NCI-H1930 (cell line): ENCODE measurements at places on chromosomes 1 and 21.

- no peak for DNase-seq
These were observed 21.3 kb downstream of the CCN1 start for GRCh38 chr1:85601901-85602300.

- no peak for DNase-seq
These were observed 46.9 kb downstream of the IL23R start for GRCh38 chr1:67213164-67213563.

DNA sequence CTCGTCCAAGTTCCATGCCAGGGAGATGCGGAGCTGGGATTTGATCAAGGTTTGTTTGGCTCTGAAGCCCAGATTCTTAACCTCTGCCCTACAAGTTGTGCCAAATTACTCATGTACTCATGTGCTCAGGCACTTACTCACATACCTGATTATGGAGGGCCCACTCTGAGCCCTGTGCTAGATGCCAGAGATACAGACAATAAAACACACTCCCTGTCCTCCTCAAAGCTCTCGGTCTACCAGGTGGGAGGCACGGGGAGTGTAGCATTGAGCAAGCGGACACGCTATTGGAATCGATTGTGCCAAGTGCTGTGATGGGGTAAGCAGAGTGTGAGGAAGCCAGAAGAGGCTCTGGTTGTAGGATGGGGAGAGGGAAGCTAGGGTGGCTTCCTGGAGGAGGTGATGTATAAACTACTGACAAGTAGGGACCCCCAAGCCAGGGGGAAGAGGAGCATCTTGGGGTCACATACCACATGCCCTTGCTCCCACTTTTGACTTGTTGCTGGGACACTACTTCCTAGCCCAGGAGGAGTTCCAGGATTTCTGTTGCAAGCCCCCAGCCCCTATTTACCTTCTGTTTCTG lies 49.8 kb upstream of the IFNLR1 start:
- no peak for DNase-seq

GRCh38 chr1:200173097-200173618 lies 145.6 kb downstream of the NR5A2 start:
- no peak for DNase-seq

GRCh38 chr1:84825161-84825560 lies 67.8 kb downstream of the LPAR3 start:
- DNase-seq = no peak

GRCh38 chr1:224182866-224183590 lies at the start of gene DEGS1:
TSS of gene DEGS1 (plus strand) at chr1:224183240. CDS start at chr1:224183337, 97 bp downstream.
- peak; percentile 84 for DNase-seq

- DNase-seq = no peak
These were observed 208.1 kb downstream of the TGFB2 start for GRCh38 chr1:218553197-218553596.

DNA sequence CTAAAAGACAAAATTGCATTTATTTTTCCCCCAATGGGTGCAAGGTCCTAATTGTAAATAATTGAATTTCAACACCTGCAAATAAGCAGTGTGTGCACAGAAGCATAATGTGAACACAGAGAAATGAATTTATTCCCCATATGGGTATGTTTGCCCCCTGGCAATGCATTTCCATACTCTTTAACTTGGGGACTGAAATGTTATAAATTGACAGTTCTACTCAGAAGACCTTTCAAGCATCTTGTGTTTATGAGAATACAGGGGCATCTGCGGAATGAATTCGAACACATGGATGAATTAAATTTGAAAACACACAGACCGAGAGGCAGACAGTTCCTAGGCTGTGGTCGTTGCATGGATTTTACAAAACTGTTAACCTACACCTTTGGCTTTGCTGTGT lies 3.5 kb downstream of the PBX1 start:
- no peak for DNase-seq

GRCh38 chr21:43779660-43780059 lies 3.6 kb upstream of the CSTB start:
- no peak for DNase-seq

GRCh38 chr1:60535713-60536112 lies 462.1 kb upstream of the C1orf87 start:
- no peak for DNase-seq

DNA sequence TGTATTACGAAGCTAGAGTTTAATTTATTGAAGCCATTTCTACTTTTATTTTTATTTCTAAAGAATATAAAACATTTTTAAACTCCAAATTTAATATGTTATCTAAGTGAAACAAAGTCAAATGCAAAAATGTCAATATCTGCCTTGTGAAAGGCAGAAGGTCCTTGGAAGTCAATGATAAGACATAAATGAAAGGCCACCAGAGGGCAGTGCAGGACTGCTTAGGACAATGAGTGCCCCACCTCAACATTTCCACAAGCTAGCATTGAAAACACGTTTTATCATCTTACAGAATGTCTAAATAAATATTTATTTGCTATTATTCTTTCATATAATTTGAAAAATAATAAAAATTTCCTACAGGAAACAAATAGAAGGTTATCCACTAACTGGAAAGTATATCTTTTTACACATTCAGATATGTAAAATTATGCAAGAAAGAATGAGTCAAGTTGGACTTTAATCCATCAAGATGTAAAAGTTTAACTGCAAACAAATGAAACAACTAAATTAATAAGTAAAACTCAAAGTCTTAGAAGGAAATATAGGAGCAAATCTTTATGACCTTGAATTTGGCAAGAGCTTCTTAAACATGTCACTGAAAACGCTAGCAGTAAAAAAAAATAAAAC lies 140.1 kb upstream of the FMN2 start:
- peak; percentile 41 for DNase-seq

DNA sequence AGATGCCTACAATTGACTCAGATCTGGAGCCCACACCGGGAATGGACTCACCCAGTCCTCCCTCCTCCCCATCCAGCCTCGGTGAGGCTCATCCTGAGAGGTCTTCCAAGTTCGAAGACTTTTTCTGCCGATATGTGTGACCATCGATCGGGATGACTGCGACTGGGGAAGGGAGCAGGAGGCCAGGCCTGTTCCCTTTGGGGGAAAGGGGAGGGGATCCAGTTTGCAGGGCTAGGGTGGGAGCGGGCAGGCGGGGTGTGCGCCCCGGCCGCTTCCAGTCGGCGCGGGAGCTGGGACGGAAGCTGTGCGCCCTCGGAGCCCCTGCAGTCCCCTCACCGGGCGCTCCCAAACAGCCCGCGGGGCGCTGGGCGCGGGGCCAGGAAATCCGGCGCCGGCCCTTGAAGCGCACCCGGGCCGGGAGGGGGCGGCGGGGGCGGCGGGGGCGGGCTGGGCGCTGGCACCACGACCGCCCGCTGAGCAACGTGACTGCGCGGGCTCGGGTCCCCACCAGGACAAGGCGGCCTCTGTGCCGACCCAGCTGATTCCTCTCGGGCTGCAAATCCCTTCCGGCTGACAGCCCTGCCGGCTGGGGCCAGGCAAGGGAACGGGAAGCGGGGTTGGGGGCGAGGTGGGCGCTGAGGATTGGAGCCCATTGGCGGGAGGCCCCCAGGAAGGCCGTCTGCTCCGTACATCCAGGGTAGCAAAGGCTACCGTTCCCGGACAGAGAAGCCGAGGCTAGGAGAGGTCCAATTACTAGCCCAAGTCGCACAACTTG lies 103.9 kb downstream of the EBNA1BP2 start:
- no peak for DNase-seq

GRCh38 chr1:163472651-163473248 lies 151.0 kb downstream of the NUF2 start:
- no peak for DNase-seq

GRCh38 chr1:173429471-173430402 lies 47.4 kb upstream of the PRDX6 start:
- DNase-seq = no peak

DNA sequence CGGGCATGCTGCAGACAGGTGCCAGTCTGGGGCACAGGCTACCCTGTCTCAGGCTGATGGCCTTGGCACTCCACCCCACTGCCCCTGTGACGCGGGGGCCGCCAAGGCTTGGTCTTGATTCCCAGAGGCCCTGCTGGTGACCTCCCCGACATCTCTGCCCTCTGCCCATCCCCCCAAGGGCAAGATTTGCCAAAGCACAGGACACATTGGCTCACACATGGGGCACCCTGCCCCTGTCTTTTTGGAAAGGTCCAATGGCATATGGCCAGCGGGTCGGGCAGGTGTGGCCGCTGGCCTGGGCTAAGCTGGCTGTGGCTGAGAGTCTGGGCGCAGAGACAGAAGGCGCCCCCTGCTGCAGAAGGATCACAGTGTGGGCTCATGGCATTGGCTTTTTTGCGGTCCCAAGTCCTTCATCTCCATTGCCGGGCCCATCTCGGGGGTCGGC lies 4.6 kb downstream of the MIB2 start:
- DNase-seq = no peak

DNA sequence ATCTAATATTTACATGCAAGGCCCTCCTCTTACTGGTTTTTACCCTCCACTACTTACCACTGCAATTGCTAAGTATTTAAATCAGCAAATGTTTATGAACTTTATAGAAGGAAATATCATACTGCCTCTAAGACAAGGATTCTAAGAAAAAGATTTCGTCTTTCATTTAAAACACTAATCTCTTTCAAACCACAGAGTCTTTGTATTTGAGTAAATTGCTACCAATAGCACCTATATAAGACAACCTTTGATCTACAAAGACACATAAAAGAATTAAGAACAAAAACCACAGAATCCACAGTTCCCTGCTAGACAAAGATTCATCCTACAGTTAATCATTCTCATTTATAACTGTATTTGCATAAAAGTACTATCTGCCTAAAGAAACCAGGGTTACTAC lies 37.6 kb downstream of the RNF115 start:
- DNase-seq = no peak

- DNase-seq = no peak
These were observed 1538.3 kb downstream of the NCAM2 start for GRCh38 chr21:22536509-22536908.

DNA sequence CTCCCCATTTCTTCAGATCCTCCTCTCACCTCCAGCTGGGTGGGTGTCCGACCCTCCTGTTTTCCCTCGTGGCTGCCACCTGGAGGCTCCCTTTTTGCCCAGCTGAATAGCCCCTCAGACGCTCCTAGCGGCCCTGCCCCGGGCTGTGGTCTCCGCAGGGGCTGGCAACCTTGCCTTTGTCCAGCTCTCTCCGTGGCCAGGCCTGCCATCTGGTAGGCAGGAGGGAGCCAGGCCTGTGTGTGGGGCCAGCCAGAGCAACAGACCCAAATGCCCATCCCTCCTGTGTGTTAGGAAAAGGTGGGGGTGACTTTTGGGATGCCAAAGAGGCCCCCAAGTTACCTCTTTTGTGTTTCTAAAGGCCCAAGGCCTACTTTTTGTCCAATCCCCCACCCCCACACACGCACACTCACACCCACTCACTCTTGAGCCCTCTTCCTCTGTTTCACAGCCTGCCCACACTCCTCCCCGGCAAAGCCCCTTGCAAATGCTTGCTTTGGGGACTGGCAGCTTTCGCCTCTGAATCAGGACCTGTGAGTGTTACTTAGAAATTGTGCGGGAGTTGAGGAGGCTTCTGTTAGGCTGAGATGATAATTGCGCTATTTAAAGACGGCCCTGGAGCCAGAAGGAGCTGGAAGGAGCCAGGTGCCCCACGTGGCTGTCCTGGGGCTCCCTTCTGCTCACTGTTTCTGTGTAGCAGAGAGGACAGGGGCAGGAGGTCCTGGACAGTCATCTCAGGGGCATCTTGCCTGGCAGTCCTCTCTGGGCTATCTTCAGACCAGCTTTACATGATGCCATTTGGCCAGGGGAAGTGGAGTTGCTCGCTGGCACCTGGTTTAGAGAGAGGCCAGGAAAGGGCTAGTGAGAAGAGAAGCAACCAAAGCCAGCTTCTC lies 9.1 kb downstream of the PPFIA4 start:
- no peak for DNase-seq

GRCh38 chr1:13642306-13643004 lies 57.5 kb upstream of the PRDM2 start:
- DNase-seq = no peak

- DNase-seq = no peak
These were observed 10.1 kb downstream of the TMCC2 start for GRCh38 chr1:205237526-205238484.

DNA sequence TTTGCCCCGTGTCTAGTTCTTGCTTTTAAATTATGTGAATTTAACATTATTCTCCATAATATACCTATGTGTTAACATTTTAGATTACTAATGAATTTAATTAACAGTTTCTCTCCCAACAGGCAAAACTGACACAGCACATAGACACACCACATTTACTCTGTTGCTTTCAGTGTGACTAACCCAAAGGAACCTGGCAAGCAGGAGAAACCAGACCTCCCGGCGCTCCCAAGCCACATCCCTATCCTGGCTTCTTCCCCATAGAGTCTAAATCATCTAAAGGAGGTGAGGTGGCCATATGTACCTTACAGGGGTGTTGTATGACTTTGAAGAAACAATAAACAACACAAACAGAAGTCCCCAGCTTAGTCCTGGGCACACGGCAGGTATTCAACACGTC lies 69.2 kb downstream of the CAPZB start:
- DNase-seq = no peak

DNA sequence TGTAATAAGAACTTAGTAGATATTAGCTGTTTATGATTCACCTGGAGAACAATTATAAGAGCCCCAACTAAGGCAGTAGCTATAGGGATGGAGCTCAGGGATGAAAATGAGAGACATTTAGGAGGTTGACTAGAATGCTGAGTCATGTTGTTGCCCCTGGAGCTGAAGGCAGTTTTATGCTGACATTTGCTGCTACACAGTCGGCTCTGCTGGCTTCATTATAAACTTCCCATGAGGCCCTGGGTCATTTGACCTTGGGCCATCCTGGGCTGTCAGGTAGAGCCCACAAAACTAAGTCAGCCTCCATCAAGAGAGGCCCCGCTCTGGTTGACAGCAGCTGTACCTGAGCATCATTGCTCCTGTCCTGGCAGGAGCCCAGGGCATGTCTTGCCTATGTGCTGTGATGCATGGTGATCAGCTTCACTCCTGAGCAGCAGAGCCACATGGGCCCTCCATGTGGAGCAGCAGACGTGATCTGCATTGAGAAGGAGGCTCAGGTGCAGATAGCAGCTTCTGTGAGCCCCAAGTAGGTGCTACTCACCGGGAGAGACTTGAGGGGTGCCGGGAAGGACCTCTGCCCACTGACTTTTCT lies 112.4 kb downstream of the TBX19 start:
- DNase-seq = no peak

GRCh38 chr1:63739452-63739851 lies 34.4 kb upstream of the ROR1 start:
- no peak for DNase-seq

DNA sequence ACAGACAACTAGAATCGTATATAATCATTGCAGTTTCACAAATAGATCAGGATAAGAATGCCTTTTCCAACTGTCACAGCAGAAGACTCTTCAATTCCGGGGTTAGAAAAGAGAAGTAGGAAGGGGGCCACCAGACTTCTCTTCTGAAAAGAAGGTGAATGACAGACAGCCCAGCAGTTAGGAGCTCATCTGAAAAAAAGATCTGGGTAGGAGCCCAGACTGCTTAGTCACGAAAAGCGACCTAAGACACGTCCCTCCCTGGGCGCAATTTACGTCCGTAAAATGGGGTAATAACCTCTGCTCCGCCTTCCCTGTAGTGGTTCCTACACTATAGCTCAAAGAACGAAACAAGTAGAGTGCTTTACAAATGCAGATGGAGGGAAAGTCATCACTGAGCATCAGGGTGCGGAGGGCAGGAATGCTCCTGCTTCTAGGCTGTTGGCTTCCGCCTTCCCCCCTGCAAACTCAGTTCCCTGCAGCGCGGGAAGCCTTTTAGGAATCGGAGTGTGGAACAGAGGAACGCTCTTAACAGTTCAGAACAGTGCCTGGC lies 582 bp downstream of the ORC1 start:
- no peak for DNase-seq
